ENCODE measurements at places on chromosomes 3 and 15. TPM values are rescaled to one million over a fixed set of nuclear protein-coding genes. Genes with fewer than 3 reads are reported as not detected.

Gene HTR3E
- not detected for total RNA-seq

Gene LRRIQ4
- 0.12 TPM for total RNA-seq

Gene CATSPER2
- total RNA-seq, result 2.2 TPM

Gene TJP1
- total RNA-seq, result 0.09 TPM

Gene MNS1
- 0.74 TPM for total RNA-seq

Gene AHSG
- not detected for total RNA-seq

Gene GRAMD1C
- 0.87 TPM for total RNA-seq

Gene MRPS25
- 52.3 TPM for total RNA-seq

Gene TTLL3
- 47.5 TPM for total RNA-seq

Gene CTXN2
- total RNA-seq, result 0.05 TPM

Gene PLA2G4E
- total RNA-seq, result not detected

Gene EBLN2
- total RNA-seq, result 4.7 TPM

Gene ALPK3
- total RNA-seq, result 0.05 TPM

Gene GOLGA6L7
- not detected for total RNA-seq

Gene CP
- total RNA-seq, result not detected

Gene TRPC1
- 4.7 TPM for total RNA-seq

Gene SUCLG2
- total RNA-seq, result 58.2 TPM

Gene NANOGP8
- not detected for total RNA-seq

Gene FGD5
- total RNA-seq, result 0.09 TPM

Gene GOLGA8J
- 0.16 TPM for total RNA-seq

Gene SERINC4
- 0.42 TPM for total RNA-seq

Gene THPO
- total RNA-seq, result not detected

Gene CA12
- total RNA-seq, result 0.46 TPM

Gene RGMA
- total RNA-seq, result 0.14 TPM

Gene EIF4E3
- 29.7 TPM for total RNA-seq

Gene GOLGA6D
- not detected for total RNA-seq

Gene UTS2B
- total RNA-seq, result not detected

Gene CELSR3
- total RNA-seq, result 7.9 TPM

Gene STRA6
- not detected for total RNA-seq

Gene FAM81A
- total RNA-seq, result 0.26 TPM

Gene CEP152
- total RNA-seq, result 34.4 TPM

Gene SLC15A2
- 0.59 TPM for total RNA-seq

Gene DLL4
- 0.30 TPM for total RNA-seq
